ENCODE measurements at places on chromosomes 2 and 18.

GRCh38 chr2:151878655-151879563, 50.7 kb upstream of the ARL5A start:
- DNase-seq, result no peak

- no peak for DNase-seq
Observed at GRCh38 chr2:36433311-36434217, 78.0 kb downstream of the CRIM1 start.

DNA sequence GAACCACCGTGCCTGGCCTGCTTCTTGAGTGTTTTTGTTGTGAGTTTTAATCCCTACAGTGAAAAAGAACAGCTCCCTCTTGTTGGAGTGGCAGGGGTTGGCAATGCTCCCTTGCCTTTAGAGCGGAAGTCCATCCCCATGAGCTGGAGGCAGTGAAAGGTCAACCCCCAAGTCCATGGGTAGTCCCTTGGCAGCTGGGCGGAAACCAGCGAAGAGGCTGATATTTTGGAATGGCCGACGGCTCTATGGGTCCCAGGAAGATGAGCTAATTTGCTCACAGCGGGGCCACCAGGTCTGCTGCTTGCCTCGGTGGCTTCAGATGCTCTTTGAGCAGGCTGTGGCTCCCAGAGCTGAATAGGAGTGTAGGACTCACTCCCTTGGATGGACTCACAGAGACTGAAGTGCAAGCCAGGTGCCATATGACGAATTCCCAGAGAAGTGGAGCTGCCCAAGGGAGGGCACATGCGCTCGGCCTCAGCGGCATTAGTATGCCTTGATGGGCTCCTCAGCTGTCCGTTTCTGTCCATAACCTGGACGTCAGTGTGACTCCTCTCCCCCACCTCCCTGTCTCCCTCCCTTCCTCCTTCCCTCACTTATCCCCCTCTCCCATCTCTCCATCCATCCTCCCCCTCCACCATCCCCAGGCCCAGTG, 25.4 kb upstream of the RHOB start:
- DNase-seq, result no peak

GRCh38 chr2:180947208-180947689, 33.2 kb upstream of the UBE2E3 start:
- DNase-seq, result no peak

DNA sequence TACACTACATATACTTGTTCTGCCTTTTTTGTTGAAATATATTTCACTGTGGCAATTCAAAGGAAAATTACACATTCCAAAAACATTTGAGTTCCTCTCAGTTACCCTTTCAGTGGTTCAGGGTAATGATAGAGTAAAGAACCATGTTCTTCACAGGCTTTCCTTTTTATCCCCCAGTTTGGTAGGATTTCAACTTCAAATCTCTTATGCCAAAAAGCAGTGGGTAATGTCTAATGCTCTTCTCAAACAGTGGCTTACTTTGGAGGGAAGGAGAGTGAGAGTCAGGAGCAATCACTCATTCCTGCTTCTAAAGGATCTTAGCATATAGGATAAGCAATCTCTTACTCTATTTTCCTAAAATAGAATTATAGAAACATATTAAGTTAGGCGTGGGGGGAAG, 290.6 kb downstream of the ZEB2 start:
- no peak for DNase-seq

GRCh38 chr2:232519581-232520438, at the start of gene PRSS56:
Gene PRSS56 (plus strand): TSS chr2:232520388. CDS start chr2:232520599, 211 bp downstream.
- no peak for DNase-seq

GRCh38 chr2:33108483-33109443, 162.0 kb downstream of the LTBP1 start:
- no peak for DNase-seq

DNA sequence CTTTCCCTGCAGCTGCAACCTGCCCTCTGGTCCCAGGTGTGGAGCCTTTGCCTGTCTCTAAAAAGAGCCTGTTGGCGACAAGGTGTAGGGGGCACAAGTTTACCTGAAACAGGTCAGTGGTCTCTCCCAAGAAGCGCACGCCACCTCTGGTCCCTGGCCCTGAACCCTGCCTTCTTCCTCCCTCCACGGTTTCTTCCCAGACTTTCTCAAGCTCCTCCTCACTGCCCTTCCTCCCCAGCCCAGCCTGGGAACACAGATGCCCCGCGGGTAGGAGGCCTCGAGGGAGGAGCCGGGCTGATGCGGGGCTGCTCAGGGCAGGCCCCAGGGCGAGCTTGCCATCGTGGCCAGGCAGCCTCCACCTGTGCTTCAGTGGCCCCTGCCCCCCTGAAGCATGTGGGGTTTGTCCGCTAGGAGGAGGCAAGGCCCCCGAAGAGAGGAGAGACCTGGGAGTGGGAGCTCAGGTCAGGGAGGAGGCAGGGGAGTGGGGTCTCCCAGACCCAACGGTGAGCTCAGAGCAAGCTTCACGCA, 89.5 kb downstream of the SMAD7 start:
- DNase-seq, result no peak

- DNase-seq, result peak; percentile 62
Observed at GRCh38 chr2:191811807-191812602, 34.9 kb downstream of the CAVIN2 start.

- DNase-seq, result no peak
Observed at GRCh38 chr18:21406116-21406515, 164.1 kb downstream of the GREB1L start.

DNA sequence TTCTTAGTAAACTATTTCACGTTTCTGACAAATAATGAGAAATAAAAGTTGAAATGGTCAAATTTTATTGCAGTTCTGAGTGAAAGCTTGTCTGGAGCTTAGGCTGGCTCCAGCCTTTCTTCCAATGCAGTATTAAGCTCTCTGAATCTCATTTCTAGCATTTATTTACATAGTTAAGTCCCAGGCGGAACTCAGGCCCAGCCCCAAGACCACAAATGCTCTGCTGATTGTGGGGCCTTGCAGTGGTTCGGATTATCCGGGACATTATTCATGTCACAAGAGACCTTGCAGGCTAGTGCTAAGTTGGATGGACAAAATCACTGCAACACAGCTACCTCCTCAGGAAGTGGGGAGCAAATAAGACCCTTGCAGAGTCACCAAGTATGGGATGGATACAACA, 2009.3 kb upstream of the CELF4 start:
- DNase-seq, result no peak

- DNase-seq, result peak; percentile 19
Observed at GRCh38 chr2:196277002-196277401, 105.6 kb upstream of the STK17B start.

DNA sequence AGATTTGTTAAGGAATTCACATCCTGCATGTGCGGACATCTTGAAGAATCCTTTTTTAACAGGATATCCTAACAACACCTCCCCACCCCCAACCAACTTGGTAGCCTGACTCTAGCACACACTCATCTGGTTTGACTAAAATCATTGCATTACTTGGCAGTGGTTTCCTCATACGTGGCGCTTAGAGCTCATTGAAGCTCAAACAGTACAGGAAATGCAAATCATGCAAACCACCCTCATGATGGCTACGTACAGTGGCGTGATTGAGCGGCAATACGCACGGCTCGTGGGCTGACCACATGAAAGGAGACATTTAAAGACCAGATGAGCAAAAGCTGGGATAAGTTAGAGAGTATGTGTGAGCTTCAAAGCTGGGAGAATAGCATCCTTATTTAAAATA, 336.2 kb downstream of the ZEB2 start:
- DNase-seq, result peak; percentile 73

GRCh38 chr18:45664824-45665763, 49.8 kb downstream of the SLC14A2 start:
- DNase-seq, result no peak

DNA sequence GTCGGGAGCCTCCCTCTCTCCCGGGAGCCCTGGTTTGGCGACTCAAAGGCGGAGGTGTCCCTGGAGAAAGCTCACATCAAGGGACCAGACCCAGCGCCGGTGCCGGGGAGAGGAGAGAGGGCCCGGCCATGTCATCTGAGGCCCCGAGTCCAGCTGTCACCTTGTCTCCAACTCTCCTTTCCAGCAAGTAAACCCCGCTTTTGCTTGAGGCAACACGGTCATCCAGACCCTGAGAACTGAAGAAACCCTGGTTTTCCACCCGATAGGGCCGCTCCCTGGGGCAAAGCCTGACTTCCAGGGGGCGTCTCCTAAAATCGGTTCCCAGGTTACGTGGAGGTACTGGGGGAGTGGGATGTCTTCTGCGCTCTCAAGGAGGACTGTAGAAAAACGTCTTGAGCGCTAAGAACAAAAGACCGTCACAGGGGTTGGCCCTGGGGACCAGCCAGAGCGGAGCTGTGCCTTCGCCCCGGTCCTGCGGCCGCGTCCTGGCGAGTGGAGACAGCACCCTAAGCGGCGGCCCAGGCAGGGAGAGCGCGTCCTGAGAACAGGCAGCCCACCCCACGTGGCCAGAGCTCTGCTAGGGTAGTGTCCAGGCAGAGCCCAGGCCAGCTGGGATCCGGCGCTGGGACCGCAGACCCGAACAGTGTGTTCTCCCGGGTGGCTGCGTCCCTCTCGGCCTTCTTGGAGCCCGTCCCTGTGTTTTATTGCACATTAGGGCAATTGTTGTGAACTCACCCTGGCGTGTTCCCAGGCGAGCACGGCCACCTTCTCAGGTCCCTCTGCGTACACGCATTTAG, 55.7 kb downstream of the TMEM18 start:
- no peak for DNase-seq

DNA sequence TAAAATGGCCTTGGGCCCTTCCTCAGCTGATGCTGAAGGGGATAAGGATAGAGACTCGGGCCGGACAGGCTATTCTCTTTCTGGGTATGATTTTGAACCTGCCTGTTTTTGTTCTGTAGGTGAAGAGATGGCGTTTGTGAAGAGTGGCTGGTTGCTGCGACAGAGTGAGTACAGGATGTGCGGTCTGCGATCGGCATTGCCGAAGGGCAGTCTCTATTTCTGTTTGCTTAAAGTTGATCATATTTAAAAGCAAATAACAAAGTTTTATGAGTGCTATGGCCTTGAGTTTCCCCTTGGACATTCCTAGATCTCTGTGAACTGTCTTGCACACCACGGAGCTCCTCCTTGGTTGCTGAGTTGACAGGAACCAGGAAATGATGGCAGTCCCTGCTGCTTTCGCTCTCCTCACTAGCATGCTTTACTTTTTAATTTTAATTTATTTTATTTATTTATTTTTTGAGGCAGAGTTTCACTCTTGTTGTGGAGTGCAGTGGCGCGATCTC, 15.7 kb downstream of the PLEKHB2 start:
- no peak for DNase-seq

GRCh38 chr2:161418715-161419637, 2.9 kb downstream of the TBR1 start:
- DNase-seq, result peak; percentile 70

GRCh38 chr2:208807756-208808155, 401.2 kb downstream of the PTH2R start:
- no peak for DNase-seq

GRCh38 chr18:8194431-8194830, 414.8 kb upstream of the RAB12 start:
- no peak for DNase-seq

DNA sequence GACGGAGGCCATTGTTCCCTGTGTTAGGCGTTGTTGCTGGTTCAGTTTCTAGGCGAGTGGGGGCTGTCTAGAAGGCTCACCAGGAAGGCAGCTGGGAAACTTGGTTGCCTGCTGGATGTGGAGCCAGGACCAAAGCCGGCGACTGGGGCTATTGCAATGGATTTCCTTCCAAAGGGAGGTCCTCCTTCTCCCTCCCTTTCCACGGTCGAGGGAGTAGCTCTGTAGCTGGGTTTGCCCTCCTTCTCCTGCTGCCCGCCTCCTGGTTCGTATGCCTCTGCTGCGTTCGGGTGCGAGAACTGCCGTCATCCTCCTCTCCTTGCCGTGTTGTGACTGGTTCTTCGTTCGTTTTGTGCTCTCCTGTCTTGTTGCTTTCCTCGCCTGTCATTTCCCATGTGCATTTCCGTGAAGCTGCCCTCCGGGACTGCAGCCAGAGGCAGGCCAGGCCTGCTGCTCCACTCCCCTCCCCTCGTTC, 203.4 kb downstream of the NEDD4L start:
- peak; percentile 39 for DNase-seq

DNA sequence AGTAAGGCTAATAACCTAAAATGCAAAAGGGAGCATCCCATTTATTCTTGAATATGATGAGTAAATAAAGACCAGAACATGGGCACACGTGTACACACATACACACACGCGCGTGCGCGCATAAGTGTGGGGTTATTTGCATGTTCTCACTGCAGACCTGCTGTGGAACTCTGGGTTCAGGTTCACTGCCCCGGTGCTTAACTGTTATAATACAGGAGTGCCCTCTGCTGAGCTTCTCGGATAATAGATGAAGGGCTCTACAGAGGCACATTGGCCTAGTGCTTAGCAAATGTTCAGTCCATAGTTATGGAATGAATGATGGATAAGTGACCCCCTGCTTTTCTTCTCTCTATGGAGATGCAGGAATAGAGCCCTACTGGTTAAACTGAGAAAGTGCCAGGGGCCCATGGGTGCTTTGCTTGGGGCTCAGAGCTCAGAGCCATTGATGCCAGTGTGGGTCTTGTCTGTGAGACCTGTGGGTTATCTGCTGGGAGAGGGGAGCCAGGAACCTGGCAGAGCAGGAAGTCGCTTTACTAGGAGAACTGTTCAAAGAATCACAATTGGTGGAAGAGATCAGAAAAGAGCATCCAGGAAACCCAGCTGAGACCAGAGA, 3.6 kb upstream of the ARL4C start:
- DNase-seq, result peak; percentile 86

DNA sequence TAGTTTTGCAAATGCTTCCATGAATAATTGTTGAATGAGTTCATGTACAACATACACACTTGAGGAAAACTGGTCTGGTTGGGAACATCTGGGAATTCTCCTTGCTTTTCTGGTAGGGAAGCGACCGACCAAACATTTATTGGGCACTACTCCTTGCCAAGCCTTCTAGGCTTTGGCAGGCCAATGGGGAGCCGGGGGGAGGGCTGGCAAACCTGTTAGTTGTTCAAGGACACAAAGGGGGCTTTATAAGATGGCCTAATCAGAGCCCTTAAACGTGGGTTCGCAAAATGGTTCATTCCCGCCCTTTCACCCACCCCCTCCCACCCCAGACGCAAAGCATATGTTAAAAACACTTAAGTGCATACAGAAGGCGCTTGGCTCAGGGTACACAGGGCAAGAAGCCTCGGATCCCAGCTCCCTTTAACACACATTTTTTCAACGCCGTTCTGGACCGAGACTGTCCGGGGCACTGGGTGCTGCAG, 844 bp upstream of the VSNL1 start:
- DNase-seq, result peak; percentile 60

DNA sequence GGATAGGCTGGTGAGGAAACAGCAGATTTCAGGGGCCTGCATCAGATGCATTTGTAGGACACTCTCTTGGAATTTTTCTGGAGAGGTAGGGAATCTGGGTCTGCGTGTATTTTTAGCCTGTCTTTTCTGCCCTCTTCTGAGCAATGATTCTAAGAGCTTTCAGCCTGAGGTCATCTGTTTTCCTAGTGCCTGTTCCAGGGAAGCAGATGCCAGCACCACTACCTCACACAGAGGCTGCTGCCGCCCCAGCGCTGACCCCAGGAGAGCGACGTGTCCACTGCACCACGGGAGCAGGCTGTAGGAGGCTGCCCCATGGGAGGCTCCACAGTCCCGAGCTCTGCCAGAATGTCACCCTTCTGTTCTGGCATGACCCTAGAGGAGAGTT, 316.5 kb downstream of the CYP26B1 start:
- DNase-seq, result no peak

- no peak for DNase-seq
Observed at GRCh38 chr18:3321133-3321812, 59.3 kb downstream of the MYL12B start.
